Eye (tissue), 1 donor: ENCODE measurements at places on chromosomes 5 and 9.

GRCh38 chr5:179312557-179313235 lies 32.6 kb downstream of the ADAMTS2 start:
- DNase-seq = no peak

DNA sequence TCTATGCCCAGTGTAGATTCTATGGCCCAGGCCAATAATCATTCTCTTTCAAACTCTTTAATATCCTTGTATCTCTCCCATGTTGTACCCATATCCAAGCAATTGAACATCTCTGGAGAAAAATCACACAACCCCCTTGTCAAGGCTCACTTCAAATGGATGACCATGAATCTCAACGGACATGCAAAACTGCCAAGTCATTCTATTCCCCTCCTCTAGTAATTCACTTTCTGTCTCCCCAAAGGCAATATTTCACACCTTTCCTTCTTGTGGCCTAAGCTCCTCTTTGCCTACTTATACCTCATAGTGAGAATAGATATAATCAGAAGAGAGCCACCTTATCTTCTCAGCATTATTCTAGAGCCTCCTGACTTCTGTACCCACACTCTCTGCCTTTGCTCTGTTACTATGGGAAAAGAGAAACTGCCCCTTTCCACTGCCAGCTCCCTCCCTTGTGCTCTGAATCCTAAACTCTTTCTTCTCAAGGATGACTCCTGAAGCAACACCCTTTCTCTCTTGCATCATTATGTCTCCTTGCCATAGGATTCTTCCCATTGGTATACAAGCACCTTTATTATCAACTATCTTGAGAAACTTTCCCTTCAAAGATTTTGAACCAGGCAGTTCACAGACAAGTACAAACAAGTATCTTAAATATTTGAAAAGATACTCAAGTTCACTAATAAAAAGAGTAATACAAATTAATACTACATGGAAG lies 66.1 kb downstream of the RPS23 start:
- no peak for DNase-seq

DNA sequence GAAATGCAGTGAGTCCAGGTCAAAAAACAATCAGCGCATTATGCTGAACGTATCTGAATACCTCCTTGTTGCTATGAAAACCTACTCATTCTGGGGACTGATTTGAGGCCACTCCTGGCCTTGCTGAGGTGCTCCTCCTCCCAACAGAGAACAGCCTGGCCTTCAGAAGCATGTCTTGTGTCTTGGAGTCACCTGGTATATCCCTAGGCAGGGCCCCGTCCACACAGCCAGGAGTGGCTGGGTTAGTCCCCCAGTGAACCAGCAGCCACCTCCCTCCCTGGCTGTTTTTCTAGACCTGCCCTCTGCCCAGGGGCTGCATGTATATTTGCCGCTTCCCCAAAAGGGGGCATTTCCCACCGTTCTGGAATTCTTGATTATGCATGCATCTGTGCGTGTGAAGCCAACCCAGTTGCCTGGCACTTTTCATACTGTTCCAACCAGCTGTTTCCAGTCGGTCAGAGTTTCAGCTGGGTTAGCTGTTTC lies 99.2 kb upstream of the SPATA31C2 start:
- DNase-seq = peak; percentile 55

DNA sequence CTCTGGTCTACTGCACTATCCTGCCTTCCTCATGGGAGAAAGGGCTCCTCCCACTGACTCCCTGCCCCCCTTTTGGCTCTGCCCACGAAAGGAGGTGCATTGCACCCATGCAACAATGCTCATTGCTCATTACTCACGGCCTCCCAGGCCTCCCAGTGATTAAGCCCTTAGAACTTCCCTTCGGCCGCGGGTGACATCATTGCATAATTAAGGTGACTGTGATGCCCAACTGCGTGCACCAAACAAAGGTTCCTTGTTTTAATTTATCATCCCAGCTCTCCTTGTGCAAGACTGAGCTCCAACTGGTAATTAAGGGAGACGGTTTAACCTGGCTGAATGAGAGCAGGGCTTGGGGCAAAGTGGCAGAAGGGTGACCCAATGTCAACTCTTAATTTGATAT lies 180.4 kb downstream of the GAS1 start:
- DNase-seq = peak; percentile 87

GRCh38 chr9:81430727-81431126 lies 258.6 kb downstream of the TLE1 start:
- DNase-seq = no peak

DNA sequence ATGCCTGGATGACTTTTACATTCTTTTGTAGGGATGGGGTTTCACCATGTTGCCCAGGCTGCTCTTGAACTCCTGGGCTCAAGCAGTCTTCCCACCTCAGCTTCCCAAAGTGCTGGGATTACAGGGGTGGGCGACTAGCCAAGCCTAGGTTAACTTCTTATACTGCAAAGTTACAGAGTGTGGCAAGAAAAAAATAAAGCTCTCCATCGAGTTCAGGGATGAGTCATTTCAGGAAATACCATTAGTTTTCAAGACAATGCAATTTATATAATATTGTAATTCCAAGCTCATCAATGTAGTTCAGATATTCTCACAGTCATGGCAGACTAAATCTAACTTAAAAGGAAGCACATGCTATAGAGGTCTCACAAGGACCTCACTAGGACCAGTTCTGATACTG lies 11.5 kb upstream of the ABO start:
- no peak for DNase-seq

- no peak for DNase-seq
Observed at GRCh38 chr5:141848744-141849414, 29.3 kb downstream of the PCDH1 start.

DNA sequence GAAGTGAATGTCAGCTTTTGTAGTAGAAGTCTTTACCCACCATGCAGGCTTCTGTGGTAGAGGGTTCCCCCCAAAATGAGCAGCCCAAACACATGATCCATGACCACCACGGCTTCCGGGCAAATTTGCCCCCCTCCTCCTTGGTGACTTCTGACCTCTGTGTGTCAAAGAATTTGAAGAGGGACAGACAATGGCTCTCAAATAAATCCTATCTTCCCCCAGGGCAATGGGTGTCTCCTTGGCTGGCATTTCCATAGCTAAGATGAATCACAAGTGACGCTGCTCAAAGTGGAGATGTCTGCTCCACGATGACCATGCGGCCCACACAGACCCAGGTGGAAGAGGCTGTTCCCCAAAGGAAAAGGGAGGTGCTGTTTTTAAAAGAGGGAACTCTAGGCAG lies 30.2 kb upstream of the BOD1 start:
- no peak for DNase-seq

DNA sequence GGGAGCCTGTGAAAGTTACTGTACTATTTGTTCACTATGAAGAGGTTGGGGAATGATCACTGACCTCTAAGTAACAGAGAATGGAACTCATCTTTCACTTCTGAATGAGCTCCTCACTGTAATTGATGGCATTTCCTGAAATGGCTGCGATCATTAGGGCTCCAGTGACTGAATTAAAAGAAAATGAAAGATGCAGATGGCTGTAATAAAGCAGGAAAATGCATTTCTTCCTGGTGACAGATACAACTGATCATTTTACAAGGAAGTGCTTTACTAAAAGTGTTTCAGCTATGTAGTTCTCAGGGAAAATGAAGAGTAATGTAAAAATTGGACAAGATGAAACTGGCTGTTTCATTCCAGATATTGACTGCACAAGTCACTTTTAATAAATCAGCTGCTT lies 1200.6 kb upstream of the NUDT12 start:
- DNase-seq = peak; percentile 61

DNA sequence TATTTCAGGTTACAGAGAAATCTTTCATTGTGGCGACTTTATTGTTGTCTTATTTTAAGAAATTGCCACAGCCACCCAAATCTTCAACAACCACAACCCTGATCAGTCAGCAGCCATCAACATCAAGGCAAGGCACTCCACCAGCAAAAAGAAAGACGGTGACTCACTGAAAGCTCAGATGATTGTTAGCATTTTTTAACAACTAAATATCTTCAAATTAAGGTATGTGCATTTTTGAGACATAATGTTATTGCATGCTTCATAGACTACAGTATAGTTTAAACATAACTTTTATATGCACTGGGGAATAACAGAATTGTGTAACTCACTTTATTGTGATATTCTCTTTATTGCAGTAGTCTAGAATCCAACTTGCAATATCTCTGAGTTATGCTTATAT lies 263.4 kb downstream of the TMEM232 start:
- DNase-seq = no peak

- DNase-seq = no peak
Observed at GRCh38 chr9:113987526-113987925, 90.6 kb downstream of the AMBP start.

GRCh38 chr9:95094002-95094401 lies 223.5 kb downstream of the FANCC start:
- DNase-seq = no peak

- peak; percentile 39 for DNase-seq
Observed at GRCh38 chr9:34380034-34380510, 3.4 kb upstream of the MYORG start.

GRCh38 chr5:124713595-124713994 lies 32.8 kb downstream of the ZNF608 start:
- no peak for DNase-seq

DNA sequence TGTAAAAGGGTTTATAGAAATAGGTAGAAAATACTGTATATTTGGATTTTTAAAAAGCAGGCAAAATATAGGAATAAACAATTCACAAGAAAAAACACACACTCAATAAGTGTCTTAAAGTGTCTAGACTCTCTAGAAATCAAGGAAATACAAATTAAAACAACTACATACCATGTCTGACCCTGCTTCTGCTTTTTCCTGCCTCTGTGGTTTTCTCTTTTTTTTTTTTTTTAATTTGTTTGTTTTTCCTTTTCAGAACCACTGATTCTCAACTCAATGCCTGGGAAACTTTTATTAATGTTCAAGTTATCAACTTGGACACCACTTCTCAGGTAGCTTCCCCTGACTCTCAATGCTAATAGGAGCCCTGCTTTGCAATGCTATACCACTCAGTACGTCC lies 25.5 kb upstream of the TAS2R1 start:
- DNase-seq = no peak

DNA sequence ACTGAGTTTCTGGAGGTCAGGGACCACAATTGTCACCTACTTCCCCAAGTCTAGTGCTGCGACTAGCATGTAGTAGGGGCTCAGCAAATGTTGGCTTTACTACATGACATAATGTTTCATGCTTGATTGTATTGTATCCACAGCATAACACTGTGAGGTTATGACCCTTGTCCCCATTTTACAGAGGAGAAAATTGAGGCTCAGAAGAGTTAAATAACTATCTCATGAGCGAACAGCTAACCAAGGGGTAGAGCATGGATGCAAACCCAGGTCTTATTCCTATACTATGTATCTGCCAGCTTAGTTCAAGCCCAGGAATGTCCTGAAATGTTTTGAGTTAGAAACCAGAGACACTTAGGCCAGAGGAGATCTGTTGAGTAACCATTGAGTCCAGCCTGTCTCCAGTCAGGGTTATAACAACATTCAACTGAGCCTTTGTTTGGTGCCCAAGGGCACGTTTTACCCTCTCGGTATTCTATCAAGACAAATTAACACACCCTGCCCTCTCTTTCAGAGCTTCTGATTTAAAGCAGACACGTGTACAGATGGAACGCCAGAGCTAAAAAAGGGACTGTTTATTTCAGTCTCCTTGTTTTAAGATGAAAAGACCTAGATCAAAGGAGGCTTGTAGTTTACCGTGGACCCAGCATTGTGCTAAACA lies 16.5 kb downstream of the ANGPTL2 start:
- DNase-seq = no peak

DNA sequence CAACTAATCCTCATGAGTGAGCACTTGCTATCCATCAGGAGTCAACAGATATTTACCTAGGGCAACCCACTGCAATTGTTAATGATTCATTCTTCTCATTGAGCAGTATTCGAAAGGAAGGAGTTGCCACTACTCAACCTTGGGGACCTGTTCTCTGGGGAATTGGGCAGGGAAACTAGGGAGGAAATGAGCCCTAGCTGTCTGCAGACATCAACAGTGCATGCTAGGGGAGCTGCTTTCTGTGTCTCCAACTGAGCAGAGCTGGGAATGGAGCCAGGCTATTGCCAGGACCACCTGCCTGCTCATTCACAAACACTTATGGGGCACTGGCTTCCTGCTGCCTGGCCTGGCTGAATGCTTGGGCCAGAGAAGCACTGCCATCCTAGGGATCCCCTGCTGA lies 183.4 kb downstream of the TMEM38B start:
- DNase-seq = no peak

DNA sequence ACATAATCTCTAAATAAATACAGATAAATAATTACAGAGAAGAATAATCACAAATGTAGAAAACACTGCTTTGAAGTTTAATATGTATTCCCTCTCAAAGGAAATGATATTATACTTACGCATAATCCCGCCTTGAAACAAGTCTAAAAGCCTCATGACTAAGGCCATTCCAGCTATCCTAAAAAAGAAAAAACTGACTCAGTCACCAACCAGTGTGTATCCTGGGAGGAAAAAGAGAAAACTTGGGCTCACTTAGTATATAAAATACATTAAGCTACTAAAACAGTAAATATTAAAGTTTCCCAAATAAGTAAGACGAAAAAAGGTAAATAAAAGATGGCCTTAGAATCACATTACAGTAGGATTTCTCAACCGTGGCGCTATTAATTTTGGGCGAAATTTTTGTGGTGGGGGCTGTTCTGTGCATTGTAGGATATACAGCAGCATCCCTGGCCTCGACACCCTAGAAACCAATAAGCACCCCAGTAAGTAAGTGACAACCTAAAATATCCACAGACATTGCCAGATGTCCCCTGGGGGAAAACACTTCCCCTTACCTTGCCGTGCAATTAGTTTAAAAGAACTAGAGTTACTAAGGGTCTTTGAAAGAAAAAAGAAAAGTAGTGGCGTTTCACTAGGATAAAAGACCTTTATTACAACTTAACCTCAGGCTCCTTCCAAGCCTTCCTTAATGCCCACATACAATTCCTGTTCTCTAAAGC lies 1.1 kb downstream of the HSPA9 start:
- no peak for DNase-seq

GRCh38 chr9:95516734-95517558 lies at the start of gene PTCH1:
PTCH1 (minus strand) TSS chr9:95516971.
- peak; percentile 91 for DNase-seq

GRCh38 chr5:17743580-17744435 lies 109.5 kb downstream of the TAF11L14 start:
- DNase-seq = no peak

DNA sequence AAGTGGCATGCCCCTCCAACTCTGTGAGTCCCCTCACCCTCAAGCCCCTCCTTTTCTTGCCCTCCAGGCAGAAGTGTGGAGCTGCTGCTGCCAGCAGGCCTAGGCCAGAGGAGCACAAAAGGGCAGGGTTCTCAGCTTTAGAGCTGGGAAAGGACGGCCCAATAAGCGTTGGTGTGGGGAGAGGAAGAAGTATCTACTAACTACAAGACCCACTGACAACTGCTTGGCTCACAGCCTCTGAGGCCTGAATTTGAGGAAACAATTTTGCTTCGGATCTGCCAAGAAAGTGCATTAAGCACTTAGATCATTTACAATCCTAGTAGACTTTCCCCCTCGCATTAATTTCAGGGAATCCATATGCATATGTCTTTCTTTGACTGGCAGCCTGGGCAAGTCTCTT lies 179.4 kb downstream of the SNX18 start:
- peak; percentile 45 for DNase-seq

DNA sequence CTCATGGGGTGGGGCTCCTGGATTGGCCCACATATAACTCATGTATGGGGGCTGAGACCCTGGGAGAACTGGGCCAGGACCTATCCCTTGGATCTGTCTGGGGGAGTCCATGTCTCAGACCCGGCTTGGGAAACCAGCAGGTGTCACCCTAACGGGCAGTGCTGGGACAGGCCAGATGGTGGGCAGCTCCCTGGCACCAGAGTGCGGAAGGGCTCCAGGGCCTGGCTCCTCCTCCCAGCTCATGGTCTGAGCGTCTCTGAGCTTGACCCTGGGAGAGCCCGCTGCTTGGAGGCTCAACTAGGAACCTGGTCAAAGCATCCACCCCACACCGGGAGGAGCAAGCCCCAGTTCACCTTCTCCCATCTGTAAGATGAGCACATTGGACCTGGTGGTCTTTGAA lies 15.5 kb upstream of the NCS1 start:
- DNase-seq = no peak
